ENCODE measurements at places on chromosomes 7 and 10.

GRCh38 chr10:116265686-116266085 lies 7.3 kb downstream of the GFRA1 start:
- DNase-seq, result no peak

GRCh38 chr10:13503745-13504463 lies 24.9 kb downstream of the BEND7 start:
- DNase-seq, result no peak

DNA sequence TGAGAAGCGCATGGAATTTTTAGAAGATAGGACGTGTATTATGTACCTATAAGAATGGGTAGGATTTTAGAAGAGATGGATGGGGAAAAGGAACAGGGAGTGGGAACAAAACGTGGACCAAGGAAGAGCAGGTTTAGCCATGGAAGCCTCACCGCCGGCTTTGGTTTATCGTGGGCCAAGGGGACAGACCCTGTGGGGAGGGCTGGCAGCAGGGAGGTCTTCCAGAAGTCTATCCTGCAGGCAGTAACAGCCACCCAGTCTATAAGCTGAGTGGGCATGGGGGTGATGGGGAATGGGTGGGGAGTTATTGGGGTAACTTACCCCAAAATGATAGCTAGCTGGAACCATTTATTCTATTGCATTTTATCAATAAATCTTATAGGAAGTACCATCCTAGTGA lies 44.9 kb downstream of the IKZF1 start:
- DNase-seq, result no peak

- no peak for DNase-seq
Observed at GRCh38 chr7:99739699-99740572, 4.9 kb upstream of the CYP3A7 start.

GRCh38 chr7:148484486-148484885 lies 106.1 kb upstream of the C7orf33 start:
- DNase-seq, result no peak

DNA sequence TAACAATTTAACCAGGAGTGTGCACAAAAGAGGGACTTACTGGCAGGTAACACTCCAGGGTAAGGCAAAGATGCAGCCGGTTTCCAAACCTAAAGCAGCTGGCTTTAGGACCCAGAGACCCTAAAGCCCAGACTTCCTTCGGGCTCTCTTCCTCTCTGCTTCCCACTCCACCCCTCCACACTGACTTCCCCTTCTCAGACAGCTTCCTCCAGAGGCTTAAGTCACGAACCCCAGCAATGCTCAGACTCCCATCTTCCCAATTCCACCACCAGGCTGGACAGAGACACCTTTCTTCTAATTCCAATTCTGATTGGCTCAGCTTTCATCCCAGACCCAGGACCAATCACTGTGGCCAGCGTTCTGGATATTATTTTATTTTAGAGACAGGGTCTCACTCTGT lies 24.8 kb downstream of the STYXL1 start:
- DNase-seq, result no peak

All from nephron progenitor cell (in vitro differentiated cells).